ENCODE measurements at places on chromosomes 2 and 18. TPM values are rescaled to one million over a fixed set of nuclear protein-coding genes. Genes with fewer than 3 reads are reported as not detected.

FAM110C gene
- total RNA-seq, result 3.6 TPM

PDE1A gene
- not detected for total RNA-seq

- H3K27me3 ChIP-seq, result no peaks in the 10 kb centered on the region
- H3K36me3 ChIP-seq, result no peaks in the 10 kb centered on the region
- peaks cover 4% of the 10 kb centered on the region for H3K4me1 ChIP-seq
- peak; percentile 77 for DNase-seq
- H3K27ac ChIP-seq, result no peak overlapping the region
- no peak overlapping the region for H3K4me3 ChIP-seq
Measured at GRCh38 chr2:11677136-11678055, 7.4 kb upstream of the NTSR2 start.

DNA sequence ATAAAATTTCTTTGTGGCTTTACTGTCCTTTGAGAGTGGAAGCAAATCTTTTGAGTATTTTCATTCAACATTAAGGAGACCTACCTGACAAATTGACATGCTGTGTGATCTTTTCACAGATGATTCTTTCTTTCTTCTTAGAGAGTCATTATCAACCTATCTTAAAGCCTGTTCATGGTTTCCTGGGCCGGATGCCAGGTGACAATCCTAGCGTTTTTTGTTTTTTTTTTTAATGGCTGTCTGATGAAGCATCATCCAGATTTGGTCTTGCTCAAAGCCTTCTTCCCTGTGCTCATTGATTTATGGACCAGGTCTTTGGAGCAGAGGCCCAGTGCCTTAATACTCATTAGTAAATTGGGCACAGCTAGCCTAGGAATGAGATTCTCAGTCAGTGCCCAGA is 9.8 kb upstream of the MGAT5 start:
- no peak overlapping the region for H3K27ac ChIP-seq
- 0 out of 2 replicates have a peak, but pooled peaks cover 2% of the 10 kb centered on the region for H3K4me1 ChIP-seq
- no peaks in the 10 kb centered on the region for H3K36me3 ChIP-seq
- no peak for DNase-seq
- no peaks in the 10 kb centered on the region for H3K27me3 ChIP-seq

- no peak overlapping the region for H3K4me3 ChIP-seq
- H3K27me3 ChIP-seq, result no peaks in the 10 kb centered on the region
- DNase-seq, result no peak
- no peaks in the 10 kb centered on the region for H3K36me3 ChIP-seq
- H3K27ac ChIP-seq, result no peak overlapping the region
Measured at GRCh38 chr2:48190230-48190629, 283.9 kb upstream of the FBXO11 start.

GRCh38 chr2:232890536-232890895 is 20.5 kb downstream of the SNORC start:
- H3K27ac ChIP-seq, result no peak overlapping the region
- DNase-seq, result no peak
- no peaks in the 10 kb centered on the region for H3K27me3 ChIP-seq

- no peak overlapping the region for H3K27ac ChIP-seq
- no peaks in the 10 kb centered on the region for H3K36me3 ChIP-seq
- H3K4me3 ChIP-seq, result no peak overlapping the region
- no peaks in the 10 kb centered on the region for H3K4me1 ChIP-seq
Measured at GRCh38 chr18:34866310-34866709, 156.2 kb downstream of the DTNA start.

DNA sequence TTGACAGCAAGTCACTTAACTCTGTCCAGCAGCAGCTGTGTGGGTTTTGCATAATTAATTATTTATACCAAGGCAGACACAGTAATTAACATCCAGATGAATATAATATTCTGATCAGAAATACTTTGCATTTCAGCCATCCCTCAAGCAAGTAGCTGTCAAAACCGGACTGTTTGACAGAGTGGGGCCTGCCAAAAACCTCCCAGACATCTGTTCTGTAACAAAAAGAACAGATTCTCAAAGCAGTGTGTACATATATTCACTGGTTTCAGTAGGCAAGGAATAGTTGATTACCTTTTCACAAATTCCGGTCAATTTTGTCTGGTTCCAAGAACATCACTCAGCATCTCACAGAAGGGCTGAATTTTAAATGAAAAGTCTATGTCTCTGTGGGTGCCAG is 291.6 kb downstream of the CMPK2 start:
- no peaks in the 10 kb centered on the region for H3K27me3 ChIP-seq
- no peak for DNase-seq
- no peak overlapping the region for H3K4me3 ChIP-seq
- no peaks in the 10 kb centered on the region for H3K4me1 ChIP-seq
- no peaks in the 10 kb centered on the region for H3K36me3 ChIP-seq

DNA sequence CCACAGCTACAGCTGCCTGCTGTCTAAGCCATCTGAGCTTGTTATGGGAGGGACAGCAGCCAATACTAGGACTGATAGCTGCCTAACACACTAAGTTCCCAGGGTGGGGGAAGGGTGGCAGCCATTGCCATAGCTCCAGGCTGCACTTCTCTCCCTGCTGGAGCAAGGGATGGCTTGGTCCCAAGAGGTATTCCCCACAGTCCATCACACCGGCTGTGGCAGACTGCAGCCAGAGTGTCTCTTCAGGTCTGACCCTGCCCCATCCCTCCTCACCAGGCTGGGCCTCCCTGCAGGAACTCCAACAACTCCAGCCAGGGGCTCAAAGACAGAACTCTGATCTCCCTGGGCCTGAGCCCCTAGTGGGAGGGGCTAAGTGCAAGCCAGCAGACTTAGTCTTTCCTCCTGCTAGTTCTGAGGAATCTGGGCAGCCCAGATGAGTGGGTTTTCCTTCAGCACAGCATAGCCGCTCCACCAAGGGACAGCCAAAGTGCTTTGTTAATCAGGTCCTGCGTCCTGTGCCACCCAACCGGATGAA is 632.1 kb downstream of the SOCS6 start:
- no peak overlapping the region for H3K4me3 ChIP-seq
- peak; percentile 33 for DNase-seq
- no peak overlapping the region for H3K27ac ChIP-seq
- H3K4me1 ChIP-seq, result no peaks in the 10 kb centered on the region
- H3K36me3 ChIP-seq, result no peaks in the 10 kb centered on the region
